ENCODE measurements at places on chromosomes 2 and 18.

- no peak for DNase-seq
Observed at GRCh38 chr2:158486970-158487325, 30.2 kb downstream of the PKP4 start.

- no peak for DNase-seq
Observed at GRCh38 chr18:62758591-62758990, 43.2 kb downstream of the PHLPP1 start.

GRCh38 chr2:64807417-64807816 is 153.7 kb upstream of the SERTAD2 start:
- no peak for DNase-seq

DNA sequence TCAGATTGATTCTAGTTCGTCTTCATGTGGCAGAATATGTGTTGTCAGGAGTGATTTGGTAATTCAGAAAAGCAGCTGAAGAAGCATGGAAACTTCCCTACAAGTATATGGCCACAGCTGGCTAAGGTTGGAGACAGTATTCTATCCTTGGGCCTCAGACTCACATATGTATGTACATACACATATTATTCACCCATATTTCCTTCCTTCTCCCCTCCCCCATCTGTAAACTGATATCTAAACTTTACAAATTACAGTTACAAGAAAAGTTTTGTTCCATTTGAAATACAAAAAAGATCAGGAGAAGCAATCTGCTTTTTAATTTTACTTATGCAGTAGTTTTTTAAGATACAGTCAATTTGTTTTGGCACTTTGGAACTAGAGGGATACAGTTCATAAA is 3.1 kb downstream of the SP3 start:
- DNase-seq = no peak

DNA sequence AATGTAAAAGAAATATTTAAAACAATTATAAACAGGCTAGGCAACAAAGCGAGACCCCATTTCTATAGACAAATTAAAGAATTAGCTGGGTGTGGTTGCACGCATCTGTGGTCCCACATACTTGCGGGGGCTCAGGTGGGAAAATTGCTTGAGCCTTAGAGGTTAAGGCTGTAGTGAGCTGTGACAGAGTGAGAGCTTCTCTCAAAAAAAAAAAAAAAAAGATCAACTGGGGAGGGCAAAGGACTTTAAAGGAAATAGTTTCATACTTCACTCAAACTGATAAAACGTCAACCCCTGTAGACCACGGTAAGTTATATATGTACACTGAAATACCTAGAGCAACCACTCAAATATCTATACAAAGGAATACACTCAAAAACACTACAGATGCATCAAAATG is 37.5 kb downstream of the MGAT4A start:
- no peak for DNase-seq

GRCh38 chr2:230205034-230205433 is 14.8 kb downstream of the SP110 start:
- DNase-seq = no peak

DNA sequence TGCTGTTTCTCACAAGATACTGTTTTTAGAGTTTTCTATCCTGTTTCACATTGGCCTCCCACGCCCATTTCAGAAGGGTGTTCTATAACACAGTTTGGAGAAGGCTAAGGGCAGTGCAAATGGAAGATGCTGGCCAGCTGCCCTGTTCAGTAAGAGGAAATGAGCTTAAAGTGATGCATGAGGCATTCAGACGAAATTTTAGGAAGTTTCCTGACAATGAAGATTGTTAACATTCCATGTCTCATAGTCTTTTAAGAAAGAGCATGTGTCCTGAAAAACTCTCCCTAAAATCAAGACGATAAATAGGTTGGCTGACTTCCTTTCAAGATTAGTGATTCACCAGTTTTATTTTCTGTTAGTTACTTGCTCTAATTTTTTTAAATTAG is 484.2 kb upstream of the NRP2 start:
- no peak for DNase-seq
